ENCODE measurements at places on chromosomes 5 and 9.

- DNase-seq, result no peak
Measured at GRCh38 chr9:16238623-16239138, 631.8 kb downstream of the BNC2 start.

- no peak for DNase-seq
Measured at GRCh38 chr9:8268881-8269280, 469.3 kb upstream of the DMAC1 start.

DNA sequence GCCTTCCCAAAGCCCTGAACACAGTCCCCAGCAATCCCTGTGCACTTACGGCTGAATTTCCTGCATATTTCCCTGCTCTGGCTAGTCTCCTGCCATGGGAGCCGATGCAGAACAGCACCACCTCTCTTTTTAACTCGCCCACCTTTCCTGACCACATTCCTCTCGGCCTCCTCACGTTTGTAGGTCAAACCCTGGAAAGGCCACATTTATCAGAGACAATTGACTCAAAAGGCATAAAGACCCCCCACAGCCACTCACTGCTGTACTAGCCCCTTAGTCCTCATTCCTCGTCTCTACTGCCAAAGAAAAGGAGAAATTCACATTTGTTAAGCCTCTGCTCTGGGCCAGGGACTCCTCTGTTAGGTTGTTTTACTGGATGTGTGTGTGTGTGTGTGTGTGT is 43.6 kb downstream of the ENC1 start:
- no peak for DNase-seq

DNA sequence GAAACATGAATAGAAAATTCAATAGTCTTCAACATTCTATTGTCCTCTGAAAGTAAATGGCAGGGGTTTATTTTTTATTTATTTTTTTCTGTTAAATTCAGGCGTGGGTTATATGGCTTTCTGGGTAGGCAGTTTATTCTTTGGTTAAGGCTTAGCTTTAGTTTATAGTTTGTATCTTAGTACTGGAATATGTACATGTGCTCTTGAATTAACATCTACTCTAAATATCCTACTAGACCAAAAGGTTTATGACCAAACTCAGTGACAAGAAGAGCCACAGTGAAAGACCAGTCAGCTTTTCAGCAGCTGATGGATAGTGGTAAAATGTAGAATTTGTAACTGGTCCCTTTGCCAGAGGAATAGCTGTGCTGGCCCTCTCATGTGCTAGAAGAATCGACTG is 62.0 kb upstream of the DAB2 start:
- DNase-seq, result no peak

- no peak for DNase-seq
Measured at GRCh38 chr9:126471084-126471624, 142.6 kb upstream of the LMX1B start.

DNA sequence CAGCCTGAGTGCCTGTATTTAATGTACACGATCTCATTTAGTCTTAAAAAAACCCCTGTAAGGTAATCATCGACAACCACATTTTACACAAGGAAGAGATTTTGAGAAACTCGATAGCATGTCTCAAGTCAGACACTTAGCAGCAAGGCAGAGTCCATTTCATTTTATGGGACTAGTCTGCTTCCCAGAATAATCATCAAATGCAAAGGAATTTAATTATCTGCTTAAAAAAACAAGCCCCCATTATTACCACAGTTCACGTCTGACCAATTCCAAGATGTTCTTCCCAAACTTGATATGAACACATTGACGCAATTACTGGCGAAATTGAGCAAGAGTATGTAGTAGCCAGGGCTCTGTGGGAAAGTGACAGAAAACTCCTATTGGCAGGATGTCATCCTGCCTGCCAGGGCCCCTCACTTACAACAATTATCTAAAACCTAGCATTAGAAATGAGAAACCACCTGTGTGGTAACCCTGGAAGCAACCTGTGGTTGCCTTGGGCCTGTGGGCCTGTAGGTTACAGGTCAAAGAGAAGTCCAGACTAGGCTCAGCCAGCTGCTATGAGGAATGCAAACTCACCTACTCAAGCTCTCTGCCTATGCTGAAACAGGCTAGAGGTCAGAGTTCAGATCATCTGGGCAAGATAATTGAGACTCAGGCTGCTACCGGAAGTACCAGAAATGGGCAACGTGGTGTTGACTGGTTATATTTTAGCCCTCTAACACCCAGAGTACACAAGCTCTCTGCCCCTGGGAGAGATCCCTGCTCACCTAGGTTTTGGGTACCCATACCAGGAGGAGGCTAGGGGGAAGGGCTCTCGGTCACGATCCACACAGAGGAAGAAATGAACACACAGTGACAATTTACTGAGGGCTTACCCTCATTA is 1.6 kb downstream of the B4GALT1 start:
- no peak for DNase-seq

- no peak for DNase-seq
Measured at GRCh38 chr9:99085949-99086948, 18.7 kb upstream of the TGFBR1 start.

DNA sequence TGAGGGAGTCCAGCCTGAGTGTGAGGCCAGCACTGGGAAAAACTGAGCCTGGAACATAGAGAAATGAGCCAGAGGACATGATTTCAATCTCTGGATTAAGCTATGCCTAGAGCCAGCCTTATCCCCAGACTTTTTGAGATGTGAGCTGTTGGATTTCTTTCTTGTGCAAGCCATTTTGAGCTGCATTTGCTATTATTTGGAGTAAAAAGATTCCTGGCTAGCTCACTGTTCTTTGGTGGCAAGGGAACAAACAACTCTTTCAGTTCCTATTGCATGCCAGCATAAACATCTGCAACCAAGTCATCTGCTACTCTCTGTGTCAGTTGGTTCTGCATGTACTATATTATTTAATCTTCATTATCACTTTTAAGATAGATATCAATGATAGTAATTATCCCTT is 70.1 kb upstream of the MAN2A1 start:
- DNase-seq, result no peak

- no peak for DNase-seq
Measured at GRCh38 chr5:141680751-141681201, 1.3 kb downstream of the ARAP3 start.

DNA sequence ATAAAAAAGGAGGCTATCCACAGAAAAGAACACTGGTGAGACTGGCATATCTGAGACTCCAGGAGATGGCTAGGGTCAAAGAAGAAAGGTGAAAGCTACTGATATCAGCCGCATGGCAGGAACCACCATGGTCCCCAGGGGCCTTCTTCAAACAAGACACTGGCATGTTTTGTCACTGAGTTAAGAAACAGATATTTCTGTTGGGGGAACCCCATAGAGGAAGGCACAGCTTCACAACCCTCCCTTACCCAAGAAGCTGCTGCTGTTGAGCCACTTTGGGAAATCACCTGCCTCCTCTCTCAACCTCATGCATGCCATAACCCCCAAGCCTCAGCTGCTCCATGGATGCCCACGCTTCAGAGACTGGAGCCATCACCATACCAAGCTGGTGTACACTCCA is 13.3 kb upstream of the BTNL3 start:
- no peak for DNase-seq

Measured in left renal pelvis (tissue), 4 donors.